Keratinocyte (primary cell): ENCODE measurements at places on chromosomes 1 and 21. TPM values are rescaled to one million over a fixed set of nuclear protein-coding genes. Genes with fewer than 3 reads are reported as not detected.

DNA sequence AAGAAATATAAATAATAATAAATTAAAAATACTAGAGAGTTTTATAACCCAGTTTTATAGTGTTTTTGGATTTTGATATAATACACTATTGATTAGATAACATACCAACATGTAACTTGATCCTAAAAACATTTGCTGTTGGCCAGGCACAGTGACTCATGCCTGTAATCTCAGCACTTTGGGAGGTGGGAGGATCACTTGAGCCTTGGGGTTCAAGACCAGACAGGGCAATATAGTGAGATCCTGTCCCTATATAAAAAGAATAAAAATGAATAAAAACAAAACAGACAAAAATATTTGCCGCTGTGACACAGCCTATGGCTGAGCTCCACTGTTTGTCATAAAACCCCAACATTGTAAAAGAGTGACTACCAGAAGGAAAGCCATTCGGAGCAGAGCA lies 26.1 kb downstream of the VPS13D start:
- no peak for DNase-seq

- DNase-seq: peak; percentile 93
Observed at GRCh38 chr1:14733048-14733778, 134.7 kb downstream of the KAZN start.

GRCh38 chr21:38885909-38886308 lies 80.2 kb downstream of the ETS2 start:
- DNase-seq: no peak

Gene F13B
- not detected in 3 replicates for polyA plus RNA-seq

Gene ROR1
- polyA plus RNA-seq: 9.2 to 10.4 TPM (median 9.4 TPM) in 3 replicates

GRCh38 chr1:190067592-190067991 lies 410.1 kb downstream of the BRINP3 start:
- DNase-seq: no peak

DNA sequence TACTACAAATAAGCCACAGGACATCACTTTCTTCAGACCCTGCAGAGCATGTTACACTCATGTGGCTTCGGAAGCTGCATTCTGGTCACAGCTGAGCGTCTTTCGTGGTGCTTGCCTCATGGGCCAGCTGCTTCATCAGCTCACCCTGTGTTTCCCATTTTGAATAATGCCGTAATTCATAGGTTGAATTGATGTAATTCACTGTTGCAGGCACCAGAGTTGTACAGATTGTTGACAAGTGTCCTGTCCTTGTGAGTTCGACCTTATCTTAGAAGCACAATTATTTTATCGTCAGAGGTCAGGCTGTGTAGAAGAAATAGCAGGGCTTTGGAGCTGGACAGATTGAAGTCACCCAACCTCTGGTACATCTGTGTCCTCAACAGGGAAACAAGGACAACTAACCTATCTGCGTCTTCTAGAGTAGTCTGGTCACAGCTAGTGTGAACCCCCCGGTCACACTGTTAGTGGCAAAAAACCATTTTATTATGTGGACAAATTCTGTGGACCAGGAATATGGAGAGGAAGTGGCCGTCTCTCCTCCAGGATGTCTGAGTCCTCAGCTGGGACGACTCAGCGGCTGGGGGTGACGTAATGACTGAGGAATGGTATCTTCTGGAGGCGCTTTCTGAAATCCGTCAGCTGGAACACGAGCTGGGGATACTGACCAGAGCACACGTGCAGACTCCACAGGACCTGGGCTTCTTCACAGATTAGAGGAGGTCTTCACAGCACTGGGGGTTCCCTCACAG lies 17.8 kb downstream of the PKNOX1 start:
- DNase-seq: no peak

DNA sequence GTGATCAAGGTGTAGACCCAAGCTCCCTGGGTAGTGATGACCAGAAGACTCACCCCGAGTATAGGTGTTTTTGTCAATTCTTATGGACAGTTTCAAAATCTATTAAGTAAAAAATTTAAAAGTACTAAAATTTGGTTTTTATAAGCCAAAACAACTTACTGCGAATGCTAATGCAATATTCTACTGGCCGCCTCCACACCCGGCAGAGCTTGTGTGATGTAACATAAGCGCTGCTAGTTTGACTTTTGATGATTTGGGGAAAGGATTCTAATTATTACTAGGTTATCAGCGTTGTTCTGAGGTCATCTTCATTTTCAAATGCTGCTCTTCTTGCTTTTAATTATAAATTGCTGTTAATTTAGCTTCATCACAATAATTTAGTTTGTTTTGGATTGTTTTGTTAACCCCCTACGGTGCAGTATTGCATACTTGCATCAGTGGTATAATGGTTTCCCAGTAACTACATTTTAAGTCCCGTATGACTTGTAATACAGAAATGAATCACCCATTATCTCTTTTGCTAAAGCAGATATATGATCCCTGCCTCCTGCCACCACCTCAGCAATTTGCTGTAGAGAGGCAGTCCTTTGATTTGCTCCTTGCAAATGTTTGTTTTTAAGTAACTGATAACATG lies 178.0 kb downstream of the SDCCAG8 start:
- DNase-seq: no peak

DNA sequence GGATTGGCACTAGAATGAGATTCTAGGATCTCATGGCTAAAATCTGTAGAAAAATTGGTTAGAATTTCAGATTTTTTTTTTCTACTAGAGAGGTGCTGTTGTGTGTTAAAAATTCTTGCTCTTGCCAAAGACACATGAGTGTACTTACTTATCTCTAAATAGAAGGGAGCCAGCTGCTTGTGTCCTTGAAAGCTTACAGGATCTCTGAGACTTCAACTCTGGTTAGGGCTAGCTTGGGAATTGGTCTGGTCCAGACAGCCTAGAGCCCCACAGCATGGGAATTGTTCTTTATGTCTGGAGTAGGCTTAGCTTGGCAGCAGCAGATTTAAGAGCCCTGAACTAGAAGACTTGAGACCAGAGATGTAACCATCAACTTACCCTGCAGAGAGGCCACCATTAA lies 37.3 kb downstream of the MACO1 start:
- no peak for DNase-seq

Gene UTS2
- polyA plus RNA-seq: not detected in 3 replicates

Gene FCRL4
- not detected in 3 replicates for polyA plus RNA-seq

GRCh38 chr1:236800002-236800620 lies 5.0 kb downstream of the MTR start:
- no peak for DNase-seq

- no peak for DNase-seq
Observed at GRCh38 chr1:154716011-154716410, 108.0 kb upstream of the ADAR start.

Gene TMCC2
- 0.60 to 1.8 TPM (median 0.83 TPM) in 3 replicates for polyA plus RNA-seq

- DNase-seq: no peak
Observed at GRCh38 chr1:33358114-33358794, 37.4 kb upstream of the A3GALT2 start.

- no peak for DNase-seq
Observed at GRCh38 chr1:89125913-89126580, at the start of gene GBP2. Gene GBP2, minus strand, starts transcription at chr1:89126114. Its CDS starts 4,148 bp downstream, at chr1:89121966.

Gene ORC1
- 1.1 to 6.5 TPM (median 5.8 TPM) in 3 replicates for polyA plus RNA-seq

DNA sequence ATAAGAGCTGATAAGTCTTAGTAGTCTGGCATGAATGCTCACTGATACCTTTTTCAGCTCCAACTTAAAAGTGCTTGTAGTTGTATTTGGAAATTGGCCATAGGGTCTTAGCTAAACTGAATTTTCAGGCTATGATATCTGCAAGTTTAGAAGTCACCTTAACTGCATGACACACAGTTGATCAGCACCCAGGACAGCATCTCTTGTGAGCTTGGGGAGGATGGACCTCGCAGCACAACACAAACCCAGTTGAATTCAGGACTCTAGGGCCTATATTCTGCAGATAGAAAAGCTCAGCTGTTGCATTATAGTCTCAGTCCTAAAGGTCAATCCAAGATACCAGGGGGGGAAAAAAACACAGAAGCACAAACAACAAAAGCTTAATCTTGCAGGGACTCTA lies 394.3 kb downstream of the KCNH1 start:
- DNase-seq: no peak

Gene OR6K3
- polyA plus RNA-seq: not detected in 3 replicates

- no peak for DNase-seq
Observed at GRCh38 chr1:15177710-15178166, 24.2 kb downstream of the TMEM51 start.

Gene RSPO1
- polyA plus RNA-seq: not detected in 3 replicates

Gene ZNF683
- not detected in 3 replicates for polyA plus RNA-seq

DNA sequence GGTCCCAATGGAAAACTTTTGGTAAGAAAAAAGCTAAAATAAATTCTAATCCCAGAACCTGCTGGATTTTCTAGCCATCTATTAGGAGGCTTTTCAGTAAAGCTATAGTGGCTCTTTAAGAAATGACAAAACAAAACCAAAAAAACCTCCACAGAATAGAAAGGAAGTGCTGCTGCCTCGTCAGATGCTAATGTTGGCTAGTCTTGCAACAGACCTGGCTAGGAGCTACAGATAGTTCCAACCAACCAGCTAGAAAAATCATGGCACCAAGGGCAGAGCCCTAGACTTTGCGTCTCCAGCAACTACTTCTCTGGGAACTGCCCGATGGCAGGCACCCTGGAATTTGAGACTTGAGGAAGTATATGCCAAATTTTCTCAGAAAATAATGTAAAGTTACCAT lies 7.6 kb downstream of the CD101 start:
- no peak for DNase-seq
